ENCODE measurements at places on chromosomes 16 and 17.

DNA sequence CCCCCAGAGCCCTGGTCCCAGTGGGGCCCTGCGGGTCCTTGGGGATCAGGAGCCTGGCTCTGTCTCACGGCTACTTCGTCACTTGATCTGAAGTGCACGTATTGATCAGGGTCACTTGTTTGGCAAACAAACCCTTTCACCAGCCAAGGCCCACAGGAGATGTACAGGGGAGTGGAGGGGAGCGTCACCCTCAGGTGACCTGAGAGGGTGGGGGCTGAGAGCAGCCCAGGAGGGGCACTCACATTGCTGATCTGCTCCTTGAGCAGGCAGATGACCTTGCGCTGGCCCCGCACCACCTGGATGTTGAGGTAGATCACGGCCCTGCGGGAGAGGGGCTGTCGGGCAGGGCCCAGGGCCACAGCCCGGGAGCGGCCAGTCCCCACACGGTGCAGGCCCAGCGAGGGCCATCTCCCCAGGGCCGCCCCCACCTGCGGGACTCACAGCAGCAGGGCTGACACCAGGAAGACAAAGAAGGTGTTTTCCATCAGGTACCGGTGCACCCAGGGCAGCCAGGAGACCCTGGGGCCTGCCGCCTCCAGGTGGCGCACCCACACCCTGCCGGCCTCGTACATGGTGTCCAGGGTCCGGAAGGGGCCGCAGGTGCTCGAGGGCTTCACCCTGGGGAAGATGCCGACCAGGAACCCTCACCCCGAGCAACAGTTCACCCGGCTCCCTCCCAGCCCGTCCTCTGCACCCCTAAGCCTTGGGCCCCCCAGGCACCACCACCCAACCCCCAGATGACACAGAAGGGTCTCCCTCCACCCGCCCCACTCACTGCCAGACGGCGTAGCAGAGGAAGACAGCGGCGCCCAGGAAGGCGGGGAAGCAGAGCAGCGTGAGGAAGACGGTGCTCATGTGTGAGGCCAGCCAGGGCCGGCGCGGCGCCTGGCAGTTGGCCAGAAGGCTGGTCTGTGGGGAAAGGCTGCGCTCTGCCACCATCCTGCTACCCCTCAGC lies 11.3 kb downstream of the TMC6 start:
- peak; percentile 67 for DNase-seq

- DNase-seq = no peak
These were observed 616 bp downstream of the CCDC182 start for GRCh38 chr17:57744195-57745170.

- DNase-seq = no peak
These were observed 8.1 kb downstream of the AQP8 start for GRCh38 chr16:25224731-25225319.

GRCh38 chr16:78639775-78640174 lies 540.3 kb downstream of the WWOX start:
- no peak for DNase-seq

DNA sequence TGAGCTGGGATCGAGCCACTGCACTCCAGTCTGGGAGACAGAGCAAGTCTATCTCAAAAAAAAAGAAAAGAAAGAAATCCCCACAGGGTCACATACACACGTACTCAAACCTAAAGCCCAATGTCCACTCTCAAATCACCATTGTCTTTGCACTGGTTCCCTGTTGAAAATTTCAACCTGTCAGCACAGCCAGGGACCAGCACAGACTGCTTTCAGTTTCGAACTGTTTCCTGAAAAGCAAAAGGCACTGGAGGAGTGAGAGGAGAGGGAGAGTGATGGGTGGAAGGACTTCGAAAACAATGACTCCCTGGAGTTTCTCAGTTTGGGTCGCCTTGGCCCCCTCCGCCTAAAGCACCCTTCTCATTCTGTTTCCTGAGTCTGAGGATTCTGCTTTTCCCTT lies 9.0 kb upstream of the CD300C start:
- no peak for DNase-seq

GRCh38 chr16:48958681-48959080 lies 323.0 kb downstream of the CBLN1 start:
- DNase-seq = no peak

DNA sequence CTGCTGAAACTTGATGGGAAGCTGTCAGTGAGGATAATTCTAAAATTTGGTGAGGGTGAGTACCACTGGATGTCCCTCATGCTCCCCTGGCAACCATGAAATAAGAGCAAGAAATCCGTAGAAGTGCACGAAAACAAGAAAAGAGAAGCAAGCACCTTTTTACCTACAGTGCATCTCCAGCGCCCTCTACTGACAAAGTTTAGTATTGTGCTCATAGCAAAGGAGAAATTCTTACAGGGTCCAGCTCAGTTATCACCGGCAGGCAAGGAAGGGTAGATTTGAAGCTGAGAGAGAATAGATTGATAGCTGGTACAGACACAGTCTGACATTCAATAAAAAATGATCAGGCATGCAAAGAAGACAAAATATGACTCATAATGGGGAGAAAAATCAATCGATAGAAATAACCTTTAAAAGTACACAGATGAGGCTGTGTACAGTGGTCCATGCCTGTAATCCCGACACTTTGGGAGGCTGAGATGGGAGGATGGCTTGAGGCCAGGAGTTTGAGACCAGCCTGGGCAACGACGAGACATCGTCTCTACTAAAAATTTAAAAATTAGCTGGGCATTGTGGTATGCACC lies 28.3 kb upstream of the TEX2 start:
- DNase-seq = no peak

GRCh38 chr16:4987580-4988374 lies 29.6 kb downstream of the SEC14L5 start:
- DNase-seq = no peak

All from NCI-H1092 (cell line).